Activated CD8-positive, alpha-beta memory T cell treated with anti-CD3 and anti-CD28 coated beads, Interleukin-2, amount 10 ng/mL, durations not matched to agents 7 days and 5 days (primary cell): ENCODE measurements at places on chromosomes 3 and 15.

DNA sequence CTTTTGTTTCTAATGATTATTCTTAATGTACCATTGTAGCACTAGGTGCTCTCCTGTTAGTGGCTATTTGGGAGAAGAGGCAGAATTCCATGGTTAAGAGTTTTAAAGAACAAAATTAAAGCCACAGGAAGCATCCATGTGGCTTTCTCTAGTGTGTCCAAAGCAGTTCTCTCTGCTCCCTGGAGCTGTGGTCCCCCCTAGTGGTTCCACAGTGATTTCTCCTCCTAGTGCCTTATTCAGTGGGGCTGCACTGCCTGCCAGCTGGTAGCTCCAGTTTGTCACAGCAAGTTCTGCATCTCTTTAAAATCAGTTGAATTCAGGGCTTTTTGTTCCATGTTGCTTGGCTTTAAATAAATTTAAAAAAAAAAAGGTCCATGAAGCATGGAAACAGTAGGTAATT is 39.6 kb upstream of the FAM98B start:
- no peak for DNase-seq
- no peak overlapping the region for H3K4me3 ChIP-seq
- no peaks in the 10 kb centered on the region for H3K4me1 ChIP-seq
- H3K36me3 ChIP-seq, result no peaks in the 10 kb centered on the region
- no peak overlapping the region for H3K27ac ChIP-seq

DNA sequence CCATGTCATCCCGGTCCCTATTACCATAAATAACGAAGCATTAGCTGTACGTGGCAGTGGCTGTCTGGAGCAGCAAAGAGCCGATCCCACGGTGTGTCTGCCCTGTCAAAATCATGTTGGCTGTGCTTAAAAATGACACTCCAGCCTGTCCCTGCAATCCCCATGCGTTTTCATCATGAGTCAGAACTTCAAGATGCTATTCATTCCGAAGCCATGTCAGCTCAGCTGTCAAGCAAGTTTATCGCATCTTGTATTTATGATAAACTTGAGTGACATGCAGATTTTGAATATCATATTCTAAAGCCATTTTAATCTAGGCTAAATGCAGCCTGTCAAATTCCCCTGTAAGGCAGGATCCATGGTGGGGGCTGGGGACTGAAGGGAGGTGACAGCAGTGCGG is 152.4 kb downstream of the TJP1 start:
- H3K27me3 ChIP-seq, result peaks cover 11% of the 10 kb centered on the region
- H3K36me3 ChIP-seq, result no peaks in the 10 kb centered on the region
- no peak overlapping the region for H3K27ac ChIP-seq
- no peaks in the 10 kb centered on the region for H3K4me1 ChIP-seq
- DNase-seq, result no peak

DNA sequence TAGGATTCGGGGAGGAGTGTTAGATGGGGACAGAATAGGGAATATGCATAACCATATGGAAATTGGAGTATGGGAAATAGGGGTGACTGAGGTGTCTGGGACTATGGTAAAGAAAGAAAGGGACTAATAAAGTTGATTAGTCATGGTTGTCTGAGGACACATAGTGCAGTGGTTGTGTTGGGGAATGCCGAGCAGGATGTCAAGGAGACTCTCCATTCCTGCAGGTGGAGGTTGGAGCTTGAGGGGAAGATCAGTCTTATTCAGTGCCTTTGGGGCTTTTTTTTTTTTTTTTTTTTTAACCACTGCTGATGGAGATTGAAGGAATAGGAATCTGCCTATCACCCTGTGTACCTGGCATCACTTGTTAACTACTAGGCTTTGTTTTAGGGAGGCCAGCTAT is 10.8 kb downstream of the NMD3 start:
- no peak for DNase-seq
- H3K27ac ChIP-seq, result no peak overlapping the region
- H3K4me1 ChIP-seq, result peaks cover 3% of the 10 kb centered on the region
- H3K36me3 ChIP-seq, result peaks cover 26% of the 10 kb centered on the region
- no peaks in the 10 kb centered on the region for H3K27me3 ChIP-seq

- H3K27me3 ChIP-seq, result no peaks in the 10 kb centered on the region
- H3K27ac ChIP-seq, result peak overlapping the region; percentile 57
- DNase-seq, result no peak
- H3K4me3 ChIP-seq, result no peak overlapping the region
- peaks cover 94% of the 10 kb centered on the region for H3K4me1 ChIP-seq
These were observed 27.0 kb downstream of the CCNL1 start for GRCh38 chr3:157132936-157133335.

DNA sequence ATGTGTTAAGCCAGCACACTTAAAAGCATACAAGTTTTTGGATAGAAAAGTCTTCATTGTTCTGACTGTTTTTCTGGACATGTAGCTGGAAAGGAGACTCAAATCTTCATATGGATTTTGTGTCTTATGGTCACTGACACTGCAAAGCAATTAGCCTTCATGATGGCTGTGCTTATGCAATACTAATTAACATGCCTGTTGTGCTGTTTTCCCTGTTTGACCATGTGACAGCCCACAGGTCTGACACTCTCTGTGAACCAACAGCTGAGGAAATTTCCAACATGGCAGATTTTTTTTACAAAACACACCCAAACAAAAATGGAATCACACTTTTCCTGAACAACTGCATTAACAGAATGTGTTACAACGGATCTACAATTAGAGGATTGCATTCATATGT is 248.4 kb downstream of the ROBO2 start:
- H3K27ac ChIP-seq, result no peak overlapping the region
- H3K27me3 ChIP-seq, result no peaks in the 10 kb centered on the region
- no peak for DNase-seq
- no peak overlapping the region for H3K4me3 ChIP-seq
- H3K36me3 ChIP-seq, result no peaks in the 10 kb centered on the region
- H3K4me1 ChIP-seq, result no peaks in the 10 kb centered on the region

DNA sequence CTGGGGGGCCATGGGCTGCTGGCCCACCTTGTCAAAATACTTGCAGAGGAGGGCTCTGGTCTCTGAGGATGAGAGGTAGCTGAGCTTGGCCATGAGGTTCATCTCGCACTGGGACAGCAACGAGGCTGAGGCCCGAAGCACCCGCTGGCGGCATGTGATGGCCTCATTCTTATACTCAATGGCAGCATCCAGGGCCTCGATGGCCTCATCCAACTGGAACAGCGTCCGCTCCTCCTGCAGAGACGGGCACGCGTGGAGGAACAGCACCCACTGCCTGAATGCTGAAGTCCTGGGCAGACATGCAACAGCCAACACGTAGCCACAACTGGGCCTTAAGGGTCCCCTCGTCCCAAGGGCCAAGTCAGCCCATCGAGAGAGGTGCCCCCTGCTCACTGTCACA is 25.0 kb downstream of the KIF7 start:
- no peak for DNase-seq
- H3K27ac ChIP-seq, result no peak overlapping the region
- no peaks in the 10 kb centered on the region for H3K27me3 ChIP-seq
- H3K4me1 ChIP-seq, result no peaks in the 10 kb centered on the region

DNA sequence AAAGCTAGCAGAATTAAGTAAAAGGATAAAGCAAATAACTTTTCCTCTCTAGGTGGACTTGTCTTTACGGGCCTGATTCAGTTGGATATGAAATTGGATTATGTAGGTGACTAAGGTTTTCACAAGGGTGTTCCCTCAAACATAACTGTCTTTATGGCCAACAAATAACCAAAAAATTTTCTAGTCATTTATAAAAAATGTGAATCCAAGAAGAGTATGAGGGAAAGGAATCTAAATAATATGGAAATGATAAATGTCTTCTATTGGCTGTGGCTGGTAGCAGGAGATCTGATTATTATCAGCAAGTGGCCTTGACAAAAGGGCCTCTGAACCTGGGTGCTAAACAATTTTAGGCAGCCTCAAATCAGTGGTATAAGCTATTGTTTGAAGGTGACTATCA is 594.0 kb upstream of the UBE2E2 start:
- H3K27me3 ChIP-seq, result no peaks in the 10 kb centered on the region
- no peak overlapping the region for H3K27ac ChIP-seq
- H3K36me3 ChIP-seq, result no peaks in the 10 kb centered on the region

- peaks cover 1% of the 10 kb centered on the region for H3K4me1 ChIP-seq
- H3K36me3 ChIP-seq, result no peaks in the 10 kb centered on the region
- H3K27ac ChIP-seq, result no peak overlapping the region
- H3K4me3 ChIP-seq, result no peak overlapping the region
These were observed 1004.6 kb upstream of the NR2F2 start for GRCh38 chr15:95325763-95326404.
